Natural killer cell (primary cell): ENCODE measurements at places on chromosomes 3 and 15. TPM values are rescaled to one million over a fixed set of nuclear protein-coding genes. Genes with fewer than 3 reads are reported as not detected.

DNA sequence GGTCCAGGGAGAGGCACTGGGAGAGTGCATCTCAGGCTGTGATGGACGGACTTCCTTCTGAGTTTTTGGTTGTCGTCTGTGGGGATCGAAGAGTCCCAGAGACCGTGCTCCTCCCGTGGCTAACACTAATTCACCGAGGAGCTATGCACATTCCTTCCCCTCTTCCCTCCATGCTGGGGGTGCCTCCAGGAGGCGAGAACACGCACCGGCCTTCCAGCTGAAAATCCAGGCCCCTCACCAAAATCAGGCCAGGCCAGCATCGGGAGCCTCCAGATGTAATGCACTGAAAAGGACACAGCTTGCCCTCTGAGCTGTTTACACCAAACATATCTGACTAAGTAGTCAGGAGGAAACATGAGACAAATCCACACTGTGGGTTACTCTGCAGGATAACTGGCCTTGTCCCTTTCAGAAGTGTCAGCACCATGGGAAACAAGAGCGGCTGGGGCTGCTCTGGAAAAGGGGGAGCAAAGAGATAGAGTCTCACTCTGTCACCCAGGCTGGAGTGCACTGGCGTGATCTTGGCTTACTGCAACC lies 5.5 kb downstream of the RNU5B-1 start:
- H3K27me3 ChIP-seq: no peaks in the 10 kb centered on the region
- DNase-seq: no peak
- H3K4me1 ChIP-seq: peaks cover 5% of the 10 kb centered on the region
- no peak overlapping the region for H3K4me3 ChIP-seq

DNA sequence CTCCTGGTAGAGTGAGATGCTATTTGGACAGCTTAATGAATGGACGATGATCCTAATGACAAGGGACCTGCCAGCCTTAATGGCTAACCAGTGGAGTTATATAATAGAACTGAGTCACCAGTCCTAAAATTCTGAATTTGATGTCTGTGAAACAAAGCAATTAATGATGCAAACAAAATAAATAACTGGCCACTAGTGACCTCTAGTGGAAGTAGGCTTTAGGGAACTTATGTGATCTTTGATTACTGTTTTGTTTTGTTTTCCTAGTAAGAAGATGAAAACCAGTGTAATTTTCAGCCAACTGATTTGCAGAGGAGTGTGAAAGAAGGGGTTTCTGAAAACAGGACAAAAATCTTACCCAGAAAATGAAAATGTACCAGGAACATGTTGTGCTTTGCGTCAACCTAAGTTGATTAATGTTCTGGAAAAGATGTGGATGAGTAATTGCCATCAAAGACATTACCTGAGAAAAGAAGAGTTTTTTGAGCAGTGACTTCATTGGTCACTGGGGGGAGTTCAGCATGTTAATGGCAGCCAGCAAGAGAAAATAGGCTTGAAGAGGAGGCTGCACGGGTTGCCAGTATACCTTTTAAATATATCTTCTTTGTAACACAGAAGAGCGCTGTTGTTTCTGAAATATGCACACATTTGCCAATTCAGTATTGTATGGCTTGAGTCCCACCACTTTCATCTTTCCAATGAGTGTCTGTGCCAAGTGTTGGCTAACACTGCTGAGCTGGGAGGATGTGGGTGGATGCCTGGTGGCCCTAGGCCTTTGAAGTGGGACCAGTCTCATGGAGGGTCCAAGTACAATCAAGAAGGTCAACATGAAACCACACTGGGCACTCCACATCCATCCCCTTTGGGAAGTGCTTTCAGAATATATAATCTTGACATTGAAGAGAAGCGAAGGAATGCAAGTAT lies 9.3 kb downstream of the VEPH1 start:
- no peaks in the 10 kb centered on the region for H3K27me3 ChIP-seq
- H3K4me1 ChIP-seq: no peaks in the 10 kb centered on the region
- H3K36me3 ChIP-seq: no peaks in the 10 kb centered on the region
- DNase-seq: peak; percentile 8
- no peak overlapping the region for H3K4me3 ChIP-seq

DNA sequence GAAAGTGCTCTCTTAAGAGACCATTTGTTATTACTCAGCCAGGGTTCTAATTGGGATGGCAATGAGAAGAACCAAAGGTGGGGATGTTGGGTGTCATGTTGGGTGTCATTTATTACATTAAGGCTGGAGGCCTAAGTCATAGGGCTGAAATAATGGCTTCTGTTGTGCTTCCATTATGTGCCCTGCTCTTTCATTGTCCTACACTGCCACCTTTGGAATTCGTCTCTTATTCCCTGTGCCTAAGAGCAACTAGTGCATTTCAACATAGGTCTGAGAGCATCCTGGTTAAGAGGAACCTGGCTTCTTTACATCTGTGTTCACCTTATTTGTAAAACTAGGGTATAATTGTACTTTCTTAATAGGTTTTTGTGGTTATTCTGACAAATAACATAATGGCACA lies 32.2 kb downstream of the RIOX2 start:
- DNase-seq: peak; percentile 50
- no peak overlapping the region for H3K27ac ChIP-seq
- H3K27me3 ChIP-seq: no peaks in the 10 kb centered on the region
- no peak overlapping the region for H3K4me3 ChIP-seq

DNA sequence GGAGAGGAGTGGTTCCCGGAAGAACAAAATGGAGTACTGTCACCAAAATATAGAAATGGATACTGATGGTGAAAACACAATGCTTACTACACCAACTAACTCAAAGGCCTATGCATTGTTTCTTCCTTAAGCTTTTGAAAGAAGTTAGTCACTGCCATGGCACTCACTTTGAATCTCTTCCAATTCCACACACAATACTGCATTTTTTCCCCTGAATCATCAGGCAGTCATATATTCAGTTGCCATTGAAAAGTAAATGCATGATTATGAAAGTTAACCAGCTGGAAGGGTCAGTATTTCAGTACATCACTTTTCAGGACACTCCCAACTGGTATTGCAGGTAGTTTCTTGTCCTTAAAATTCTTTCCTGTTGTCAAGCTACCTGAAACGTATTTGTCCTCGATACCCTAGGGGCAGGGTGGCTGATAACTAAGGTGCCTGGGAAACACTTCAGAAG lies 9.0 kb upstream of the LRRFIP2 start:
- H3K27ac ChIP-seq: no peak overlapping the region
- H3K36me3 ChIP-seq: no peaks in the 10 kb centered on the region
- peaks cover 2% of the 10 kb centered on the region for H3K4me1 ChIP-seq
- no peaks in the 10 kb centered on the region for H3K27me3 ChIP-seq
- no peak for DNase-seq

GRCh38 chr3:60743631-60744164 lies 507.6 kb downstream of the FHIT start:
- no peak overlapping the region for H3K27ac ChIP-seq
- H3K4me1 ChIP-seq: no peaks in the 10 kb centered on the region
- H3K4me3 ChIP-seq: no peak overlapping the region
- no peaks in the 10 kb centered on the region for H3K27me3 ChIP-seq
- DNase-seq: no peak
- no peaks in the 10 kb centered on the region for H3K36me3 ChIP-seq

DNA sequence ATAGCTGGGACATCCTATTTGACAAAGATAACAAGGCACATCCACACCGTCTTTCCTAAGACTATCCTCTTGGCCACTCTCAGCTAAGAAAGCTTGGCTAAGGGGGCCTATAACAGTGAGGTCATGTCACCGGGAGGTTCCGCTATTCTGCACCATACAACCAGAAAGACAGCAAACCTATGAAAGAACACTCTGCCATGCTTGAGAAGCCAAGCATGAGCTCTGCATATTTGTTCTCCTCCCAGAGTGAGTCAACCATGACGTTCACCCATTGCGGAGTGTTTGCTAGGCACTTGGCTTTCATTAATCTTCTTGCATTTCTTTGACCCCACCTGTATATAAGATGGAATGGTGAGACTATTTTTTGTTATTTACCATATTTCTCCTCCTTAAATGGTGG lies 141.2 kb downstream of the GMNC start:
- no peak overlapping the region for H3K4me3 ChIP-seq
- H3K4me1 ChIP-seq: no peaks in the 10 kb centered on the region
- no peak for DNase-seq
- no peak overlapping the region for H3K27ac ChIP-seq
- H3K27me3 ChIP-seq: no peaks in the 10 kb centered on the region
- H3K36me3 ChIP-seq: no peaks in the 10 kb centered on the region

GRCh38 chr3:158165730-158166129 lies 55.8 kb downstream of the RSRC1 start:
- H3K4me1 ChIP-seq: peaks cover 2% of the 10 kb centered on the region
- H3K36me3 ChIP-seq: no peaks in the 10 kb centered on the region
- H3K27me3 ChIP-seq: no peaks in the 10 kb centered on the region
- no peak for DNase-seq
- no peak overlapping the region for H3K27ac ChIP-seq
- no peak overlapping the region for H3K4me3 ChIP-seq

GRCh38 chr15:69869881-69870505 lies 227.7 kb downstream of the TLE3 start:
- no peaks in the 10 kb centered on the region for H3K36me3 ChIP-seq
- no peaks in the 10 kb centered on the region for H3K27me3 ChIP-seq
- no peak overlapping the region for H3K4me3 ChIP-seq
- no peak overlapping the region for H3K27ac ChIP-seq

Gene TGM4
- total RNA-seq: not detected

DNA sequence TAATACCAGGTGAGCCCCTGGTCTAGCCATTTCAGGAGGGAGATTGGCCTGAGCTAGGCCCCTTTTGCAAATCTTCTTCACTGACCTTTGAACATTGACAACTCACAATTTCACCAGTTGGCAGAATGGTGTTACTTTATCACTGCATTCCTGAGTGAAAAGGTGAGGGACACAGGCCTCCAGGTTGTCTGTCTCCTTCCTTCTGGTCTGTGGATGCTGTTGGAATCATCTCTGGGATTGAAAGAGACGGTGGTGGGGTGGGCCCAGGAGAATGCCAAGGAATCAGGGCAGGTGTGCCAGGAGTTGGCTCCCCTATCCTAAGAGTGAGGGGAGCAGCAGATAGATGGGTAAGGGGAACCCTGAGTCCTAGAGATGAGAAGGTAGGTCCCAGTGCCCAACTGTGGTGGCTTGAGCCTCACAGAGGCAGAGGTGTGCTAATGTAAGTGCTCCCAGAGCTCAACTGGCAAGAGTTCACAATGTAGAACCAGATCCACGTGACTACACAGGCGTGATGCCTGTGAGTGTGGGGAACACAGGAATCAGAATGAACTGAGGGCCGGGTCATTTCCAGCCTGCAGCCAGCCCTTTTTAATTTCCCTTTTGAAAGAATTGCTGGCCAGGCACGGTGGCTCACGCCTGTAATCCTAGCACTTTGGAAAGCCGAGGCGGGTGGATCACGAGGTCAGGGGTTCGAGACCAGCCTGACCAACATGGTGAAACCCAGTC lies 11.2 kb downstream of the C3orf62 start:
- peaks cover 3% of the 10 kb centered on the region for H3K36me3 ChIP-seq
- no peak for DNase-seq
- H3K27me3 ChIP-seq: no peaks in the 10 kb centered on the region
- H3K4me1 ChIP-seq: no peaks in the 10 kb centered on the region

- peaks cover 65% of the 10 kb centered on the region for H3K36me3 ChIP-seq
- H3K27ac ChIP-seq: no peak overlapping the region
- H3K4me3 ChIP-seq: no peak overlapping the region
- peaks cover 16% of the 10 kb centered on the region for H3K4me1 ChIP-seq
- no peak for DNase-seq
- no peaks in the 10 kb centered on the region for H3K27me3 ChIP-seq
These were observed 64.1 kb downstream of the AAGAB start for GRCh38 chr15:67190326-67190725.

Gene C3orf70
- 0.07 TPM for total RNA-seq

DNA sequence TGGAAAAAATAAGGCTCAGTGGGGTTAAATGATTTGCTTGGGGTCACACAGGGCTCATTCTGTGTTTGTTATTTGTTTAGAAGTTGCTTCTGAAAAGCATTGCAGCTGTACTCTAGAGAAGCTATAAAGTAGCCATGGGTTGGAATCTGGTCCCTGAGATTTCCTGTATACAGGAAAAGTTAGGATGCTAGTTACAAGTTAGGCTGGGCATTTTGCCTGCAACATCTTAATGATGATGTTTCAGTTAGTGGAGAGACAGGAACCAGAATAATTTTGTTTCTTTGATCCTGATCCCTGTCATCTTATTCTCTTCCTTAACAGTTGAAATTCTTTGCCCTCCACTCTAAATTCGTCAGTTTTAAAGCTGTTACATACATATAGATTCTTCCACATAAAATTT lies 445.3 kb downstream of the OTOL1 start:
- H3K4me3 ChIP-seq: no peak overlapping the region
- DNase-seq: no peak
- H3K27ac ChIP-seq: no peak overlapping the region
- no peaks in the 10 kb centered on the region for H3K4me1 ChIP-seq
- no peaks in the 10 kb centered on the region for H3K36me3 ChIP-seq
- H3K27me3 ChIP-seq: no peaks in the 10 kb centered on the region

GRCh38 chr3:34155666-34156065 lies 357.2 kb downstream of the PDCD6IP start:
- H3K4me1 ChIP-seq: no peaks in the 10 kb centered on the region
- no peak overlapping the region for H3K27ac ChIP-seq
- H3K36me3 ChIP-seq: no peaks in the 10 kb centered on the region
- H3K4me3 ChIP-seq: no peak overlapping the region
- H3K27me3 ChIP-seq: no peaks in the 10 kb centered on the region

GRCh38 chr3:169402672-169403360 lies 260.7 kb downstream of the MECOM start:
- no peak for DNase-seq
- no peaks in the 10 kb centered on the region for H3K27me3 ChIP-seq
- H3K36me3 ChIP-seq: no peaks in the 10 kb centered on the region
- no peak overlapping the region for H3K4me3 ChIP-seq

GRCh38 chr15:75357976-75358673 lies 10.3 kb downstream of the MAN2C1 start:
- H3K27ac ChIP-seq: no peak overlapping the region
- H3K27me3 ChIP-seq: no peaks in the 10 kb centered on the region
- H3K4me3 ChIP-seq: no peak overlapping the region
- H3K36me3 ChIP-seq: peaks cover 52% of the 10 kb centered on the region
- H3K4me1 ChIP-seq: no peaks in the 10 kb centered on the region
- DNase-seq: no peak

GRCh38 chr3:39638301-39638700 lies 170.8 kb downstream of the MOBP start:
- no peaks in the 10 kb centered on the region for H3K4me1 ChIP-seq
- H3K27ac ChIP-seq: no peak overlapping the region
- no peak overlapping the region for H3K4me3 ChIP-seq
- no peak for DNase-seq
- no peaks in the 10 kb centered on the region for H3K36me3 ChIP-seq
- H3K27me3 ChIP-seq: no peaks in the 10 kb centered on the region

Gene CGNL1
- total RNA-seq: not detected

DNA sequence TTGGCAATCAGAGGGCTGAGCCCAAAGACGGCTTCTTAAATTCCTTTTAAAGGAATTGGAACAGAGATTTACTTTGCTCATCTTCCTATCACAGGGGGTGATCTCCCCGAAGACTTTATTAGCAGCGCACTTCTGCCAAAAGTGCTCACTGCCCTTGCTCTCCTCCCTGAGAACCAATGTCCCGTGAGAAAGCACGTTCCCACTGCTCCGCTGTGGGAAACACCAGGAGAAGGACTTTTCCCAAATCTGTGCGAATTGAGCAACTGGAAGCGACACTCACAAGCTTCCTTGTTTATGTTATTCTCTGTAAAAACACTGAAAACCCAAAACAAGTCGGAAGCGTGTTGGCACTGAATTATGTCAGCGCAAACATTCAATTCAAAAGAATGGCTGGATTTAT lies 670.8 kb upstream of the NR2F2 start:
- H3K4me3 ChIP-seq: no peak overlapping the region
- no peaks in the 10 kb centered on the region for H3K4me1 ChIP-seq
- H3K27ac ChIP-seq: no peak overlapping the region
- no peak for DNase-seq
- no peaks in the 10 kb centered on the region for H3K36me3 ChIP-seq
- no peaks in the 10 kb centered on the region for H3K27me3 ChIP-seq
